ENCODE measurements at places on chromosomes 7 and 10.
A peak's percentile ranks its signal among the peaks of the same experiment; 100 is the strongest.

DNA sequence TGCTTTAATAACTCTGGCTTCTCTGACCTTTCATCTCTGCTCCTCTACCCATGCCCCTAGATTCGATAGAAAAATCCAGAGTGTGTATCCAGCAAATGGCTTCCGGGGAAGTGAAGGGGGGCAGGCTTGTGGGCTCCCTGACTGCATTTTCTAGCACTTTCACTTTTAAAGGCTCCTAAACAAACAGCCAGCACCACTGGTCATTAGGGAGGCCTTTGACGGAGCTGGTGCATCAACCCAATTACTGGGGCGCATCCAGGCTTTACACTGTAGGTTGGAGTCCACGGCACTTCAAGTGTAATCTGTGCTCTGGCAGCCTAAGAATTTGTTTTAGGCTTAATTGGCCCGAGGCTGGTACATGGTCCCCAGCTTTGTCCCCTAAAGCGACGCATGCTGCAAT is 291.9 kb downstream of the GFRA1 start:
- DNase-seq, result no peak

DNA sequence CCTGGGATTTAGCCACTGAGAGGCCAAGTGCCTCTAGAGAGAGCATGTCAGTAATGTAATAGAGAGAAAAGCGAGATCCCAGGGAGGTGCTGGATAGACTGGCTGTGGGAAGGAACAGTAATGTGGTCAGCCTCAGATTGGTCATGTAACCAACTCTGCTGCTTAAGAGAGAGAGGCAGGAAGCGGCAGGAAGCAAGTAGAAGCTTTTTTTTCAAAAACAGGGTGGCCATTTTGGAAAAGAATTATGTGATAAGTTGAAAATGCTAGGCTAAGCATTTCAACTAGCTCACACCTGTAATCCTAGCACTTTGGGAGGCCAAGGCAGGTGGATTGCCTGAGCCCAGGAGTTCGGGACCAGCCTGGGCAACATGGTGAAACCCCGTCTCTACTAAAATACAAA is 3.7 kb upstream of the PCOLCE start:
- no peak for DNase-seq

DNA sequence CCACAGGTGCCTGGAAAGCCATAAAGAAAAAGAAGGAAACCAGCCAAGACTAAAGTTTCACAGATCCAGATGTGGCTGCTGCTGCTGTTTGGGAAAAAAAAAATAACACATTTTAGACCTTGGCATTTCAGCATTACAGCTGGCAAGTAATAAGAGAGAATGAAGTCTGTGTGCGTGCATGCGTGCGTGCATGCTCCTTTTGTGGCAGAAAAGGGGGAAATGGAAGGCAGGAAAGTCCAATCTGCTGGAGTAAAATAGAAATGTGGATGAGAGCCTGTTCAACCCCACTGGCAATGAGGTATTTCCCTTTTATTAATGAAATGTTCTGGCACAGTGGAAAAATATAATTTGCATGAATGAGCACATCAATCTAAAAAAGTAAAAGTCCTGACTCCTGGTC is 137.0 kb upstream of the SEMA3A start:
- DNase-seq, result no peak

DNA sequence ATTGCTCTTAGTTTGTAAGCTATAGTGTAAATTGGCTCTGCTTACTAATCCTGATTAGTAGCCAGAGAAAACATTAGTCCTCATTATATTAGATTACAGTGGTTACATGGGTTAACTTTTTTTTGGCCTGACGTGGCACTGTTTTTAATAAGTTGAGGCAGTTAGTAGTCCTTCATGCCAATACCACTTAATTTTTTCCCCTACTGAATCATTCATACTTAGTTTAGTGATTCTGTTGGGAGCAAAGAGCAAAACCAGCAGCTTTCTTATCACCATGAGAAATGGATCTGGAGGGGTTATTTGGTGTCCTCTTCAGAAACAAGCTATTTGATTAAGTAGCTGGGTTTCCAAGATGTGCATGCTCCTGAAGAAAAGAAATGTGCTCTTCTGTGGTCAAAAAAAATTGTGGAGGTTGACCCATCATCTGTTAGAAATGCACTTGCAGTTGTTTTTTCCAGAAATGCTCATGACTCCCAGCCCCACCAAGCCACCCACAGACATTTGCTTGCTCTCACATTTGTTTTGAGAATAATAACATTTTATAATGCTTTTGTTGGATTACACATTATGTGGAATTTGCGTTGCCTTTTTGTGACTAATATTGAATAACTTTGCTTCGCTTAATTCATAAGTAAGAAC is 258.5 kb downstream of the HDAC9 start:
- DNase-seq, result no peak

GRCh38 chr7:71442492-71443190 is 310.7 kb downstream of the GALNT17 start:
- DNase-seq, result no peak

DNA sequence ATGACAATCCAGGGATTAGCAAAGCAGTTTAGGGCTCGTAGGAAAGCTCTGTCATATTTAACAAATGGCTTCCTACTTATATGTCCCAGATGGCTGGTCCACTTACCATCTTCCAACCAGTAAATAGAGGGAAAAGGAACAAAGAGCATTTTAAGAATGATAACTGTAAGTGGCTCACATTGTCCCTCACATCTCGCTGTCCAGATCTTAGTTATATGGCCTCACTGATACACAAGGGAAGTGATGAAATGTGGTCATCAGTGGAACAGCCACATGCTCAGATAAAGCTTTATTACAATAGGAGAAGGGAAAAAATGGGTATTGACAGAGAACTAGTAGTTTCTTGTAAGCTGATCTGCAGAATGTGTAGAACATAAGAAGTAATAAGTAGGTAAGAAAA is 35.8 kb downstream of the IQUB start:
- no peak for DNase-seq

- DNase-seq, result no peak
Measured at GRCh38 chr7:70506434-70506833, 625.5 kb upstream of the GALNT17 start.

- DNase-seq, result no peak
Measured at GRCh38 chr10:24854256-24854655, 98.2 kb downstream of the PRTFDC1 start.

GRCh38 chr7:6117533-6117932 is 86.4 kb downstream of the ANKRD61 start:
- DNase-seq, result no peak

- DNase-seq, result no peak
Measured at GRCh38 chr7:57642730-57643129, 192.8 kb downstream of the ZNF716 start.

DNA sequence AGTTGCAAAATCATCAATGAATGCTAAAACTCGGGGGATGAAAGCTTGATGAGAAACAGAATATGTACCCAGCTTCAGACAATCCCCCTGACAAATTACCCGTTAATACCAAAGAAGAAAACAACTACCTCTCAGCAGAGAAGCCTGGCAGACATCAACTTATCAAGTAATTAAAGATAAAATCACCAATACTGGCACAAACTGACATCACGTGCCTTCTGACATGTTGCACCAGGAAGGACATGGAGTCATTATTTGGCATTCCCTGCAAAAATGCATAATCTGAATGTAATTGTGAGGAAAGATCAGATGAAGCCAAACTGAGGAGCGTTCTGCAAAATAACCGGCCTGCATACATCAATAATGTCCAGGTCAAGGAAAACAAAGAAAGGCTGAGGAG is 7.7 kb downstream of the SLIT1 start:
- DNase-seq, result no peak

DNA sequence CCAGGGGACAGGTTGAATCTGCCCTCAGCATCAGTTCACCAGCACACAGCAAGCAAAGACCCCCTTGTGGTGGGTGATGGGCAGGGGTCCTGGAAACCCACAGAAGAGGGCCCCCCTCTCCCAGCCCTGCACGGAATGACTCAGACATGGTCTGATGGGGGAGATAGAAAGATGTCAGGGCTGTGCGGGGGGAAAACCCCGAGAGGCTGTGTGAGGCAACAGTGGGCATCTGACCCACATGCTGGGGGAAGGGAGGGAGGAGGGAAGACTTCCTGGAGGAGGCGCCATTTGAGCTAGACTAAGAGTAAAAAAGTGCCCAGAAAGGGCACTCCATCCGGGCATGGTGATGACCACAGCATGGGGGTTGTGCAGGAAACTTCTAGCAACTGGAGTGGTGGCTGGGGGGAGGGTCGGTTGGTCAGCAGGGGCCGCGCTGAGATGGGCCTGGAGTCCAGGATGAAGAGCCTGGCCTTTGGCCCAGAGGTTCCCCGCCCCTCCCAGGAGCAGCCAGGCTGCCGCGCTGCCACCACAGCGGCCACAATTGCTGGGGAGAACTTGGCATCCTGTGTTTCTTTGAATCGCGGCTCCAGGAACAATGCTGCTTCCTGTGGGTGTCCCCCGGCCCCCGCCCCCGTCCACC is 2.5 kb downstream of the LFNG start:
- DNase-seq, result peak; percentile 45

- DNase-seq, result no peak
Measured at GRCh38 chr10:12348294-12348869, 965 bp upstream of the CAMK1D start.

- DNase-seq, result no peak
Measured at GRCh38 chr7:99740573-99741440, 5.8 kb upstream of the CYP3A7 start.

GRCh38 chr10:69344591-69345252 is 66.4 kb downstream of the HK1 start:
- DNase-seq, result no peak

GRCh38 chr7:137015015-137015414 is 146.6 kb downstream of the CHRM2 start:
- DNase-seq, result no peak
